Osteoblast (primary cell): ENCODE measurements at places on chromosomes 6 and 20. TPM values are rescaled to one million over a fixed set of nuclear protein-coding genes. Genes with fewer than 3 reads are reported as not detected.
A peak's percentile ranks its signal among the peaks of the same experiment; 100 is the strongest.

The NMBR gene
- not detected in 2 replicates for total RNA-seq

GRCh38 chr6:53432318-53433161, 83.8 kb upstream of the ELOVL5 start:
- peak; percentile 37 for DNase-seq

- no peak for DNase-seq
Observed at GRCh38 chr6:8436966-8437365, 1.6 kb upstream of the SLC35B3 start.

- DNase-seq = no peak
Observed at GRCh38 chr20:53786445-53787267, 193.0 kb upstream of the ZNF217 start.

The TDP2 gene
- 27.4 and 27.9 TPM in 2 replicates for total RNA-seq

DNA sequence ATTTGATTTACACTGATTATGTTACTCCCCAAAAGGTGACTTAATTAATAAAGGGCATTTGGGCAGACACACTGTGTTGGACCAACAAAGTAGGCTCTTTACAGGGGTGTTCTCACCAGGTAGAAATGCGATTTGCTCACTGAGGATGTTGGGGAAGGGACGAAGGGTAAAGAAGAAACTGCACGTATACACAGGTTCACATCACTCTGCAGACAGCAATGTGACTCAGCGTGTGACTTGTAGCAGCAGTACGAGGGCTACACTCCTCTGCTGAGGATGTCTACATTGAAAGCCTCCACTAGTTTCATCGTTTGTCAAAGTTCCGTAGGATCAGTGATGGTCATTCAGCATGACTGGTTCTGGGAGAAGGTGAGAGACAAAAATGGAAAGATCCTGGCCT, 52.7 kb upstream of the TMEM181 start:
- DNase-seq = peak; percentile 50

DNA sequence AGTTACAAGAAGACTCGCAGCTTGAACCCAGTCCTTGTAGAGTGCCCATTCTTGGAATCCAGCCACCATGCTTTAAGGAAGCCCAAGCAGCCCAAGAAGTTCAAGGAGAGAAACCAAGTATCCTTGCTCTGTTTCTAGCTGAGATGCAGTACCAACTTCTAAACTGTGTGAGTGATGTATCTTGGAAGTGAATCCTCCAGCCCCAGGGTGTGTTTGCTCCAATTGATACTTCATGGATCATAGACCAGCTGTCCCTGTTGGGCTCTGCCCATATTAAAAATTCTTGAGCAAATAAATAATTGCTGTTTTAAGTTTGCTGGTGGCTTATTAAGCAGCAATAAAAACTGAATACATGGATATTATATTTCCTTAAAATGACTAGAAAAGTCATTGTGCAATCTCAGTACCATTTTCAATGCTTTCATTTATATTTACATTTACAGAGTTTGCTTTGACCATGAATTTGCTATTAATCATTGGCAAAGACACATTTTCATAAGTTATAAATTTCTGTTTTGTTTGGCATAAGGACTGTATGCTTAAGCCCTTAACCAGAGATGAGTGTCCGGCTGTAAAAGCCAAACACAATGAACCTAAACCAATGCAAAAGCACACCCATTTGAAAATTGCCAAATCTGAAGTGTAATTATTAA, 9.2 kb downstream of the SPTLC3 start:
- DNase-seq = no peak

DNA sequence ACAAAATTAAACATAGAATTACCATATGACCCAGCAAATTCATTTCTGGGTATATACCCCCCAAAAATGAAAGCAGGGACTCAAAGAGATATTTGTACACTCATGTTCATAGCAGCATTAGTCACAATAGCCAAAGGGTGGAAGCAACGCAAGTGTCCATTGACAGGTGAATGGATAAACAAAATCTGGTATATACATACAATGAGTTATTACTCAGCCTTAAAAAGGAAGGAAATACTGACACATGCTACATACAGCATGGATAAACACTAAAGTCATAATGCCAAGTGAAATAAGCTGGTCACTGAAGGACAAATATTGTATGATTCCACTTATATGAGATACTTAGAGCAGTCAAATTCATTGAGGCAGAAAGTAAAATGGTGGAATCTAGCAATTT, 5.3 kb upstream of the STX11 start:
- DNase-seq = no peak

DNA sequence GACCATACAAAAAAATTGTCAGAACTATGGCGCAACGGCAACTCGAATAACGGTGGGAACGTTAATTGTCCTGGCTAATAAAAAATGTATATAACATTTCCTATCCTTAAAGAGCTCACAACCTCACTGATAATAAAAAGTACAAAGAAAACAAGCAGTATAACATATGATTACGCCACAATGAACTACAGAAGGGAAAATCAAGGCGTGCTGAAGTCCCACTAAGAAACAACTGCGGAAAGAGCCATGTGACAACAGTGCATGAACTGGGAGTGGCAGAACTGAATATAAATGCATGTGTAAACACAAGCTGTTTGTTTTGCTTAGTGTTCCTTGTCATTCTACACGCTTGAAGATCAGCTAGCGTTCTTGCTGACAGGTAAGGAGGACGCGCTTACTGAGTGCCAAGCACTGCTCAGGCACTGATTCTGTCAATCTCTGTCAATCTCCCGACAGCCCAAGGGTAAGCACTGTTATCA, 466 bp upstream of the PSMB1 start:
- DNase-seq = no peak

DNA sequence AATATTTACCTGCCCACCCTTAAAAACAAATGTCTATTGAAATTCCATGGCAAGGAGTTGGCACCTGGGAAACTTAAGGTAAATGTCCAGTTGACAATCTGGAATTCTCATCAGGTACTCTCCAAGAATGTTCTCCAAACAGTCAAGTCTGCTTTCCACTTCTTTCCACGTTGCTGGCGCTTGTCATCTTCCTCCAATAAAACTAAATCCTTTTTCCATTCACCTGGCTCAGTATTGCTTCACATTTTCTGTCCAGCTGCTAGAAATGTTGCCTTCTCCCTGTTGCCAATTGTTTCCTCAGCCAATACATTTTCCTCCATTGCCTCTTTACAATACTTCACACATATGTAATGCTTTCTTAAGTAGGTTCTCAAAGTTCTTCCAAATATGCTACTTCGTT, 1288.1 kb upstream of the MAP3K7 start:
- DNase-seq = no peak

- DNase-seq = no peak
Observed at GRCh38 chr6:111793711-111794111, 79.5 kb downstream of the FYN start.

The SLC17A1 gene
- total RNA-seq = not detected in 2 replicates

GRCh38 chr20:48457193-48458002, 370.4 kb downstream of the PREX1 start:
- no peak for DNase-seq

DNA sequence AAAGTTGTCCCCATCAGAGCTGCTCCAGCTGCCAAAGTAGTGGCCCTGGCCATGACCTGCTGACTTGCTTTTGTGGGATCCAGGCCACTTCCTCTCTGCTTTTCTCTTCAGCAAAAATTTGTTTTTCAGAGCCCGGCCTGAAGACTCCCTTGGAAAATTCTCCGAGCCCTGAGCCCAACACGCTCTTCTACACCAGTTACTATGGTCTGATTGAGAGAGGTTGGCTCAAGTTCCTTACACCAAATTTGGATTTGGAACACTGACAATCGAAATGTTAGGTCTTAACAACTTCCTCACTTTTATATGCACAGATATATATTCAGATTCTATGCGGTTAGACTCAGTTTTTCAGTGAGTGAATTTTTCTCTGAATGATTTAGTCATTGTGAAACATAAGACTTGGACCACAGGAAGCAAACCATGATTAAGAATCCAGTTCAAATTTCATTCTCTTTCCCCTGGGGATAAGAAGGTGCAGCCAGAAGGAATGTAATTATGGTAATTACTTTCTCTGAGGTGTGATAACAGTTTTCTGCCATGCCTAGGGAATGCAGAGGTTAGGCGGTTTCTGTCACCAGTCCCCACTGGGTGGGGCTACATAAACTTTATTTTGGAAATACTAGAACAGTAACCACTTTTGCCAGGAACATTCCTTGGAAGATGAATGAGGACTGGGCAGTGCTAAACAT, 365.2 kb downstream of the SYNE1 start:
- DNase-seq = peak; percentile 48

DNA sequence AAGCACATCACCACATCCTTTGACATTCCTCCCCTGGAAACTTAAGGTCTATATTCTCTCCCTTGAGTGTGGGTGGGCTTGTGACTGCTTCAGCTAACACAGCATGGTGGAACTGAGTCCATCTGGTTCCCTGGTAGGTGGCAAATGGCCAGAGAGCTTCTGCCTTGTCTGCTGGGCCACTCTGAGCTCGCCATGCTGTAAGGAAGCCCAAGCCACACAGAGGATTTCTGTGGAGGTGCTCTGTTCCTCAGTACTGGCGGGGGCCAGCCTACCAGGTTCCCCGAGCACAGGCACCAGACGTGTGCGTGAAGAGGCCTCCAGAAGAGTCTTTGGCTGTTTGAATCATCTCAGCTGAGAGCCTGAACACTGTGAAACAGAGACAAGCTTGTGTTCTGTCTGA, 41.6 kb upstream of the PMEPA1 start:
- DNase-seq = no peak

GRCh38 chr6:134080171-134080795, 27.9 kb upstream of the SLC2A12 start:
- DNase-seq = no peak

The EPB41L2 gene
- 46.9 and 47.4 TPM in 2 replicates for total RNA-seq

The VNN1 gene
- under 0.01 TPM in 1 of 2 replicates, not detected in the other for total RNA-seq

The UST gene
- total RNA-seq = 18.1 and 21.2 TPM in 2 replicates

- no peak for DNase-seq
Observed at GRCh38 chr6:82138075-82138791, 109.3 kb downstream of the IBTK start.

- DNase-seq = no peak
Observed at GRCh38 chr6:160138839-160139419, 17.3 kb downstream of the SLC22A1 start.

The SNTA1 gene
- total RNA-seq = 27.1 and 27.5 TPM in 2 replicates

DNA sequence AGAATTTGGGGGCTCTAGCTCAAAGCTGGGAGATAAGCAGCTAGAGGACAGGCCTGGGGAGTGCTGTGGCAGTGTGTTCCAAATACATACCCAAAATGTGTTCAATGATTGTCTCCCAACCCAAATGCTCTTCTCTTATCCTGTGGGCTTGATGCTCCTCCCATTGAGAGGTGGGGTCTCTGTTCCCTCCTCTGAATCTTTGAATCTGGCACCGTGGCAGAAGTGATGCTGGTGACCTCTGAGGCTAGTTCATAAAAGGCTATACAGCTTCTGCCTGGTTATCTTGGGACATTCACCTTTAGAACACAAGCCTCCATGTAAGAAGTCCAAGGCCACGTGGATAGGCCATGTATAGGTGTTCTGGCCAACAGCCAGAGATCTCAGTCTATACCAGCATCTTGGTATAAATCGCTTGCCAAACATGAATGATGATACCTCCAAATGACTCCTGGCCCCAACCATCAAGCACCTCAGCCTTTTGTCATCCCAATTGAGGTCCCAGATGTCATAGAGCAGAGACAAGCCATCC, 15.9 kb upstream of the MYBL2 start:
- DNase-seq = no peak

GRCh38 chr6:75550544-75551167, 51.0 kb upstream of the SENP6 start:
- no peak for DNase-seq

The RBPJL gene
- not detected in 2 replicates for total RNA-seq
